Brain pericyte (primary cell): ENCODE measurements at places on chromosomes 4 and X.

DNA sequence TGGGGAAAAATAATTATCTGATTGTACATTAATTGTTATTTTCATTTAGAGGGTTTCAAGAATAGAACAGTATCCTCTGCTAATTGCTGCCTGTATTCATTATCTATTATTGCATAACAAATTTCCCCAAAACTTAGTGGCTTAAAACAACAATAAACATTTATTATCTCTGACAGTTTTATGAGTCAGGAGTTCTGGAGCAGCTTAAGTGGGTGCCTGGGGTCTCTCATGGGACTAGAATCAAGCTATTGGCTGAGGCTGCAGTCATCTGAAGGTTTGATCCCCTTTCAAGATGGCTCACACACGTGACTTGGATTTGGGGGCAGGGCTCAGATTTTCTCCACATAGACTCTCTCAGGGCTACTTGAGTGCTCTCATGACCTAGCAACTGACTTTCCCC lies 98.1 kb upstream of the JADE1 start:
- DNase-seq = no peak

GRCh38 chrX:39670281-39670680 lies 427.5 kb downstream of the BCOR start:
- no peak for DNase-seq

- DNase-seq = no peak
Observed at GRCh38 chrX:31266203-31267076, 194.6 kb upstream of the FTHL17 start.

- DNase-seq = no peak
Observed at GRCh38 chrX:40385256-40385655, 195.5 kb upstream of the ATP6AP2 start.

DNA sequence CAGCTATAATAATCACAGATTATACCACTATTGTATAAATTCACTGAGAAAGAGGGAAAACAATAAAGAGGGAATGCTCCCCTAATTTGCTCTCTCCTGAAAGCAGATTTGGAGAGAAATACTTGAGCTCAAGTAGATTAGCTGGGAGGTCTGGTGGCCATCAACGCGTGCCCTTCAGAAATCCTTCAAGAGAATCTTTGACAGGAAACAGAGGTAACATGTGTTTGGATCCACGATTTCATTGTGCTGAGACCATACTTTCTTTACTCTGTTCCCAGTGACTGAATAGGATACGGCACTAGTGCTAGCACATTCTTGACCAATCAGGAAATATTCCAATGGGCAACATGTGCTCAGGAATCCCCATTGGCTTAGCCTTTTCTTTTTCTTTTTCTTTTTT lies 1395.3 kb downstream of the RAPGEF2 start:
- DNase-seq = no peak

DNA sequence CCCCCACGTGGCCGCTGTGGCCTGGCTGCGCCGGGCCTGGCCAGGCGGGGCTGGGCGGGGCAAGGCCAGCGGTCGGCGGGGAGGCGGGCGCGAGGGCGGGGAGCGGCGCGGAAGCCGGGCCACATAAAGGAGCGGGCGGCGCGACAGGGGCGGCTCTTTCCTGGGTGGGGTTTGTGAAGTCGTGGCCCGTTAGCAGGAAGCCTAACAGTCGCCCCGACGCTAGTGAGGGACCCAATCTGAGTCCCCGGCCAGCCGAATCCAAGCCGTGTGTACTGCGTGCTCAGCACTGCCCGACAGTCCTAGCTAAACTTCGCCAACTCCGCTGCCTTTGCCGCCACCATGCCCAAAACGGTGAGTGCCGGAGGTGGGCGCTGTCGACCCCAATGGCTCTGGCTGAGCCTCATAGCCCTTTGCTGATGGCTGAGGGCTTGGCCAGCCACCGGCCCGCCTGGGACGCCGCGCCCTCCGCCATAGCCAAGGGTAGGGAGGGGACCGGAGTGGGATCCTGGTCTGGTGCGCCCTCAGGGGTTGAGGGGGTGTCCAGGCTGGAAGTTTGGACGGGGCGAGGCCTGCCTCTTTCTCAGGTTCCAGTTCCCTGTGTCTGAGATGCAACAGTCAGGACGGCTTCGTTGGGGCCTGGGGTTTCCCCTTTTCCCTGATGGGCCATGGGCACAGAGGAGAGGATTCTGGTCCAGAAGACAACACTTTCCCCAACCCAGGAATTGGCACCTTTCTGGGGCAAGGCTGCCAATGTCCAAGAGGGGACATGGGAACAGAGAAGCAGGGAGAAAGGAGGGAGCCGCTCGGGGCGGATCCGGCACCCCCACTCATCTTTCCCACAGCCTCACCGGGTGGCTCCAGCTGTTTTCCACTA lies at the start of gene MSN:
Gene MSN (plus strand): TSS at position 152 of the 874 bp plus-strand sequence. CDS start 188 bp downstream, at position 340.
- no peak for DNase-seq

DNA sequence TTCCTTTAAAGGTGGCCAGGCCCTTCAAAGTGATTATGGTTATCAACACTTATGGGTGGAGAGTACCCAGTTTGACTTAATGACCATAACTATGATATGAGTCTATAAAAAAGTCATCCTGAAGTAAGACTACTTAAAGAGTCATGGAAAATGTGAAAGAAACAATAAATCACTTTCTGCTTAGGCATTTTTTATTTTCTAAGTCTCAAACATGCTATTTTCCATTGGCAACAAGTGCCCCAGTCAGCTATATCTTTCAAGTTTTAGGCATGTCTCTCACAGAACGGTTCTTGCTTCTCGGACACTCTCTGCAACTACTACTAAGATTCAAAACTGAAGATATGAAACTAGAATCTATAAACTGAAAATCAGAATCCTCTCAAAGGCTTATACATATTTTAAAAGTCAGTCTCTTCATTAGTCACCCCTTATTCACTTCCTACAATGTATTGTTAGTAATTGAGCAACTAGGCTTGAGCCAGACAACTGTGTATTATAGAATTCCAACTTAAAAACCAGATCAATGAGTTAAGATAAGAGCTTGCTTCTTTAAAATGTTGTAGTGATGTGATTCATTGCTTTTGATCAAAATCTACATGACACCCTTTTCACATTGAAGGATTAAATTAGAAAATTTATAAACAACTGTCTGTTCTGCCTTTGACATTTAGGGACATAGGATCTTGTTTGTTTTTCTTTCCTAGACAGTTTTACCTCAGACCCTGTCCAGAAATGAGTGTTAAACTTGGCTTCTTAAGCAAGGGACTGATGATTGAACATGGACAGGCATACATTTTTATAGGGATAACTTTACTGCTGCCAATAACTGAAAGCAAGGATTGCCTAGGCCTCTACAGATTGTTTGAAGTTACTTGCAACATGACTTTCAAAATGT lies 2.9 kb downstream of the ANTXR2 start:
- no peak for DNase-seq

DNA sequence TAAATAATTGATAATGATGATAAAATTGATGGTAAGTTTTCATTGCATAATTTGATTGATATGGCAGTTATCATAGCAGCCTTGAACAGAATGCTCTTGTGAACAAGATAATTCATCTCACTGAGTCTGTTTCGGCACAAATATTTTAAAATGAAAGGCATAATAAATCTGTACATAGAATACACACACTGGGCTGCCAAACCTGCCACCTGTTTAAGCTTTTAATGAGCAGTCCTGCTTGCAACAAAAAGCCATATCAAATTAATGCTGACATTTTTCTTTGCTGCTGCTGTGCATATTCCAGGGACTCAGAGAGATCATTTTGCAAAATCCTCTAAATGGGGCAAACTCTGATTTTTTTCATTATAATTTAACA lies 201.1 kb downstream of the ARHGAP24 start:
- DNase-seq = no peak

- no peak for DNase-seq
Observed at GRCh38 chr4:123922847-123923246, 526.3 kb downstream of the SPRY1 start.

- no peak for DNase-seq
Observed at GRCh38 chr4:37650481-37650880, 35.7 kb downstream of the RELL1 start.

DNA sequence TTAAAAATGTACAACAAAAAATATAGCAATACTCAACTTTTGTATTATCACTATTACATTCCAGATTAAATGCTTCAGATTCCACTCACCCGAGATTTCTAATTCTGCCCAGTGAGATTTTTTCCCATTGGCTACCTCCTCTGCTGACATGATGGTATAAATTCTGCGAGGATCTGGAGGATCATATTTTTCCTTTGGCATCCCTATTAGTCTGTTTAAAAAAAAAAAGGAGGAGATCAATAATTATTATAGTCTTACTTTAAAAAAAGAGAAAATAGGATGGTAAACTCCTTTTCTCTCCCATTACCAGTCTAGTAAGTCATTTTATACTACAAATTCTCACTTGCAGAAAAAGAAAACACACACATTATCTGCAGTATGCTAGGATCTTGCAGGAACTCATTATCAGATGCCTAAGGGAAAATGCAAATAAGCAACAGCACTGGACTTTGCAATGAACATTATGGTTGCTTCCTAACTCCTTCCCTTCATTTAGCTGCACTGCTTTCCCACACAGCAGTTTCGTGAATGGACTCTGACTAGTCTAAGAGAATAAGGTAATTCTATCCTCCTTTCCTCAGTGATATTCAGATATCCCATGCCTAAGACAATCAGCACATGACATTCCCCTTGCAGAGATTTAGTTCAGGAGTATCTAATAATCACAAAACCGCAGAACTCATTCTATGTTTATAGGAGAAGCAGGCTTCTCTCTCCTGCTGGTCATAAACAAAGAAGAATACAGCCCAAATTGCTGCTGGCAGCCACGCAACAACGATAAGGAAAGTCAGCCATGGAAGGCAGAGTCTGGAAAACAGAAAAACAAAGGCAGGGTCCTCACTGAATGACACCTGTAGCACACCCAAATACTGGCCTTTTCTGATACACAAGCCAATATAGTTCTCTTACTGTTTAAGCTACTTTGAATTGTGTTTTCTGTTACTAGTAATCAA lies 42.7 kb downstream of the CNOT6L start:
- DNase-seq = no peak

DNA sequence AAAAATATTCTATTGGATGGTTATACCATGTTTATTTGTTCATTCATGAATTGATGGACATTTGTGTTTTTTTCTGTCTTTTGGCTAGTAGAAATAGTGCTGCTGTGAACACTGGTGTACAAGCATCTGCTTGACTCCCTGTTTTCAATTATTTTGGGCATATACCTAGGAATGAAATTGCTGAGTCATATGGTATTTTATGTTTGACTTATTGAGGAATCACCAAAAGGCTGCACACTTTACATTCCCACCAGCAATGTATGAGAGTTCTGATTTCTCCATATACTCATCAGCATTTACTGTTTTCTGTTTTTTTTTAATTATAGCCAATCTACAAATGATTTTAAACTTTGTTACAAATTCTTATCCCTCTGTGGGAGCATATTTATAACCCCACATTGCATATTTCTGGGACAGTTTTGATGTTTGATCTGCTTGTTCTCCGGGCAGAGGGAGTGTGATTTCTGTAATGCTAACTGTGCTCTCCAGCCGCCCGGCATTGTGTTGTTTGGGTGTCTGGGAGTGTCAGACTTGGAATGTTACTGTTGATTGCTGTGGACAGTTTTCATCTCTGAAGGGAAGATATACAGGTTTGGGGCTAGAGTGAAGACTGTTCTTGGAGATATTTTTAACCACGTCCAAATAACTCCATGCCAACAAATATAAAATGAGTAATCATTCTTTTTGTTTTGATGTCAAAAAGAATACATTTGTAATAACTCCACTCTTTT lies 60.5 kb upstream of the PGRMC2 start:
- no peak for DNase-seq

DNA sequence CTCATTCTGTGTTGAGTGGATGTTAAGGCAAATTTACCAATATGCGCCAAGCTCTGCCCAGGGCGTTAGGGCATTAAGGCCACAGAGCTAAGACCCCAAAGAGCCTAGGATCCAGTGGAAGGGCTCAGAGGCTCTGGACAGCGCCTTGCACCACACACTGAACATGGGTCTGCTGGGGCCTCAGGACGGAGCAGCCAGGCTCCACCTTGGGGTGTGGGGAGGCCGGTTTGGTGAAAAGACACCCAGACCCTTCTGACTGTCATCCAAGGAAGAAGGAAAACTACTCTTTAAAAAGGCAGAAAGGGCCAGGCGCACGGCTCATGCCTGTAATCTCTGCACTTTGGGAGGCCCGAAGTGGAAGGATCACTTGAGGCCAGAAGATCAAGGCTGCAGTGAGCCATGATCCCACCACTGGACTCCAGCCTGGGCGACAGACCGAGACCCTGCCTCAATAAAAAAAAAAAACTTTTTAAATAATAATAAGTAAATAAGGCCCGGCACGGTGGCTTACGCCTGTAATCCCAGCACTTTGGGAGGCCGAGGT lies 1.3 kb upstream of the MRFAP1 start:
- no peak for DNase-seq

GRCh38 chr4:182642831-182643230 lies 274.4 kb downstream of the DCTD start:
- DNase-seq = no peak

DNA sequence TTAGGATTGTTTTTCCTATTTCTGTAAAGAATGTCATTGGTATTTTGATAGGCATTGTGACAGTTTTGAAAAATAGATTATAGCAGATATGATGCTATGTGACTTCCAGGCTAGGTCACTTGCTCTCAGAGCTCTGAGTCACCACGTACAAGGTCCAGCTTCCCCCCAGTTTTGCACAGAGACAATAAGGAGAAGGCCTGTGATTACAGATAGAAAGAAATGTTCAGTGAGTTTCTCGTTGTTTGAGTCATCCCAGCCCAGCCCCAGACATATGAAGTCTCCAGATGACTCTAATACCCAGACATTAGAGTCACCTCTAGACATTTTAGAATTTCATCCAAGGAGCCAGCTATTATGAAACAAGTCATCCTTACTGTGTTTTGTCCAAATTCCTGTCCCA lies 57.2 kb downstream of the MFAP3L start:
- DNase-seq = no peak

- DNase-seq = no peak
Observed at GRCh38 chrX:40082447-40083119, 15.2 kb downstream of the BCOR start.

DNA sequence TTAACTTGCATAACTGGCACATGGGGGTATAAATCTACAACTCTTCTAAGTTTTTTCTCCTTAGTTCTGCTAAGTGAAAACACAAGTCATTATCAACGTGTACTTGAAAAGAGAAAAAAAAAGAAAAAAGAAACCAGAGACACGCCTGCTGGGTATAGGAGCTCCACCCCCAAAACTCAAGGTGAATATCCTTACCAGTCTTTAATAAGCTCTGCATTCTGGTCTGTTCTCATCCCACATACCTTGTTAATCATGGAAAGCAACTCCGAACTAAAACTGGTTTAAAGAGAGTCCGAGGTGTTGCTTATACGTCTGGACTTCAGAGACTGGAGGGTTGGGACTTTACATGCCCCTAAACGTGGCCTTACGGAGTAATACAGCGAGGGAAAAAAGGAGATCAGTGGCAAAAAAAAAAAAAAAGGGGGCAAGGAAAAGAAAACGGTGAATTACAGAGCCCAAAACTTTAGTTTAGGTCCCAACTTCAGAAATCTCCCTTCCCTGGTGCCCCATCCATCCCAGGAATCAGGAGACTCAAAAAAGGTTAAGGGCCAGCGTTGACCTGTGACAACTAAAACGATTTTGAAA lies 1.0 kb downstream of the PGRMC2 start:
- no peak for DNase-seq

GRCh38 chr4:113974467-113974866 lies 5.0 kb downstream of the ARSJ start:
- DNase-seq = no peak
